ENCODE measurements at places on chromosomes 7 and 10.

- no peak for DNase-seq
Measured at GRCh38 chr10:112842832-112843360, 107.2 kb upstream of the TCF7L2 start.

DNA sequence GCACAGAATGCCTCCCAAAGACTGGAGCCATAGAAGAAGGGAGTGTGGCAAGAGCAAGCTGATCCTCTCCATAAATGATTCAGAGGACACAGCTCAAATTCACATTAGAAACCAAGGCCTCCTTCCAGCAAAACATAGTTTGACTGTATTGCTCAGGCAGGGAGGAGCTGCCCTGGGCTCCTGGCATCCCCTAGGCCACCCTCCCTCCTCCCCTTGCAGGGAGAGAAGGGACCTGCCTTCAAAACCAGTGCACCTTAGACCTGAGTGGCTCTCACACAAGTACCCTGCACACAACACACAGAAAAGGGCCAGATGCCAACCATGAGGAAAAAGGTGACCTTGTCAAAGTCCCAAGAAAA, 64.7 kb downstream of the CREB3L2 start:
- no peak for DNase-seq

DNA sequence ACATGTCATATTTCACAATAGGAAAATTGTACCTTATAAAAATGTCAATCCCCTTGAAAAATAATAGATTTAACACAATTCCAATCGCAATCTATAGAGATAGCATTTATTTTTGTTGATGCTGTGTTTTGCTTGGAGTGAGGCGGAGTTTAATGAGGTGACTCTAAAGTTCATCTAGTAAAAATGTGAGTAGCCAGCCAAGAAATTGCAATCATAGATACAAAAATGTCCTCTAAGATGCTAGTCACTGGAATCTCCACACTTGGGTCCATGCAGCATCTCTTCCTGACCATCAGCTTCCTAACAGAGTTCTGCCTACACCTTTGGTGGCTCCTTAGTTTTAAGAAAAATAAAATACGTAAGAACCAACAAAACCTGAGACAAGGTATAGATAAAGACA, 44.9 kb downstream of the GLI3 start:
- no peak for DNase-seq

- no peak for DNase-seq
Measured at GRCh38 chr10:99460070-99460469, 29.6 kb upstream of the GOT1 start.

GRCh38 chr10:130230611-130231010, 94.4 kb downstream of the GLRX3 start:
- DNase-seq: no peak

DNA sequence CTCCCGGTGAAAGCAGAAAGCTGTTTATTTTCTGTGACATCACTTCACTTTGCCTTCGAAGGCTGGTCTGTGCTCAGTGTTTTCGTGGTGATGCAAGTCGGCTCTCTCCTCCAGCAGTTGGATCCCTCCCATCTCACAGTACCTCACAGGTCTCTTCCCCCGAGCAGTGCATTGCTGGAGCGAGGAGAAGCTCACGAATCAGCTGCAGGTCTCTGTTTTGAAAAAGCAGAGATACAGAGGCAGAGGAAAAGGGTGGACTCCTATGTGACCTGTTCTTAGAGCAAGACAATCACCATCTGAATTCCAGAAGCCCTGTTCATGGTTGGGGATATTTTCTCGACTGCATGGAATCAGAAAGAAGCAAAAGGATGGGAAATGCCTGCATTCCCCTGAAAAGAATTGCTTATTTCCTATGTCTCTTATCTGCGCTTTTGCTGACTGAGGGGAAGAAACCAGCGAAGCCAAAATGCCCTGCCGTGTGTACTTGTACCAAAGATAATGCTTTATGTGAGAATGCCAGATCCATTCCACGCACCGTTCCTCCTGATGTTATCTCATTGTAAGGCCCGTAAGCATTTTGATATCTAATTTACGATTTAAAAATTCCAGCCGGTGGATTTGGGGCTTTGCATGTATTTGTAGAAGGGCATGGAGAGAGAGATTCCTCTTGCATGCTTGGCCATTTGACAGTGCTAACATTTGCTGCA, at the start of gene LGI1:
LGI1 (plus strand) TSS at position 136 of the 707 bp plus-strand sequence; CDS start at position 345, 209 bp downstream.
- no peak for DNase-seq

- no peak for DNase-seq
Measured at GRCh38 chr7:117675497-117676435, 195.9 kb downstream of the CFTR start.

DNA sequence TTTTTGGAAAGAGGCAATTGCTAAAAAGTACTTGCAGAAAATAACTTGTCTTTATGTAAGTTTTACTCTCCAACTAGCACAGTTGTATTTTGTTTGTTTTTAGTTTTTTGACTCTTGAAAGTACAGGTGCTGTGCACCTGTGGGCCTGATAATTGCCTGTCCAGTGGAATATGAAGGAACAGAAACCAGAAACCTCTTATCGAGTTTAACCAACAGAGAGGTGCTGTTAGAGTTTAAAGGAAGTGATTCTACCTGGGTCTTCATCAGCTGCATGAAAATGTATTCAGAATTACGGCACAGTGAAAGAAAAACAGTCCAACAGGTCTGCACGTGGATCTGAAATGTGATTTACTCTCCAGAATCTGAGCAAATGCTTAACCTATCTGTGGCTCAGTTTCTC, 326.6 kb upstream of the POM121L12 start:
- no peak for DNase-seq

DNA sequence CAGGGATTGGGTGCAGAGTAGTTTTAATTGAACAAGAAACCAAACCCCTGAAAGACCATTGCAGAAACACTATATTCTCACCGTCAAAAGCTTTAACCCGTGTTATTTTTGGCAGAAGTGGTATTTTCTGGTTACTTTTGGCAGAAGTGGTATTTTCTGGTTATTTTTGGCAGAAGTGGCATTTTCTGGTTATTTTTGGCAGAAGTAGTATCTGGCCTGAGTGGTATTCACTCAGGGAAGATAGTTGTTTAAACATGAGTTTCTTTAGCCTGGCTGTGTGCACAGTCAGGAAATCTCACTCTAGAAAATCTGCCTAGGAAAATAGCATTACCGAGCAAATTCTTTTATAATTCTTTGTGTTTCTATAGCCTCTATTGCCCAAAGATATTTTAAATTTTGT, 322.7 kb downstream of the GFRA1 start:
- DNase-seq: no peak

DNA sequence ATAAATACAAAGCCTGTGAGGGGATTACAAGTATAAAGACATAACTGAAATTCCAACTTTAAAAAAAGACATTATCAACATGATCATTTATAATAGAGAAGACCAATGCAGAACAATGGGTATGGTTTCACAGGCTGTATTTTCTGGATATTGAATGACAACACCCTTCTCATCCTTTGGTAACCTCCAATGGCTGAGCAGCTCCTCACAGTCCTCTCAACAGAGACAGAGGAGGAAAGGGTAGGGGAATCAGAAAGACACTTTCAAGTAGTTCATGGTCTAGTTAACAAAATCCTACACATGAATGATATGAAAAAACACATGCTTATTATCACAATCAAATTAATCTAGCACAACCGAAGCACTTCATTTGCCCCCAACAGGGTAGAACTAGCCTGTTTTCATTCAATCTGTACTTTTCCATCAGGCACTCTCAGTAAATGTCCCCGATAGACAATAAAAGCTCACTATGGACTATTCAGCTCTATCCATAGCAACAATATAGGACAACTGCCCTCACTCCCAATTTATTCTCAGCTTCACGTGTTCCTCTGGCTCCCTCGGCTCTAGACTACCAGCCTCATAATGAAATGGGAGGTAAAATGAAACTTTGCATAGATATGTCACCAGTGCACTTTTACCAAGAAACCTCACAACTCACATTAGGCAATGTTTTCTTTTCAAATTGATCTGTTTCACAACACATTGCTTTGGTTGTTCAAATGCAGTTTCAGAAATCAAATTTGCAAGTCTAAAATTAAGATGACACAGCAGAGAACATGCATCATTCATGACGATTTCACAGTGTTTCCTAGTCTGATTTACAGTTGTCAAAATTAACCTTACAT, 211.4 kb downstream of the THSD7A start:
- no peak for DNase-seq

- DNase-seq: peak; percentile 58
Measured at GRCh38 chr7:44374007-44374763, 48.8 kb upstream of the CAMK2B start.

DNA sequence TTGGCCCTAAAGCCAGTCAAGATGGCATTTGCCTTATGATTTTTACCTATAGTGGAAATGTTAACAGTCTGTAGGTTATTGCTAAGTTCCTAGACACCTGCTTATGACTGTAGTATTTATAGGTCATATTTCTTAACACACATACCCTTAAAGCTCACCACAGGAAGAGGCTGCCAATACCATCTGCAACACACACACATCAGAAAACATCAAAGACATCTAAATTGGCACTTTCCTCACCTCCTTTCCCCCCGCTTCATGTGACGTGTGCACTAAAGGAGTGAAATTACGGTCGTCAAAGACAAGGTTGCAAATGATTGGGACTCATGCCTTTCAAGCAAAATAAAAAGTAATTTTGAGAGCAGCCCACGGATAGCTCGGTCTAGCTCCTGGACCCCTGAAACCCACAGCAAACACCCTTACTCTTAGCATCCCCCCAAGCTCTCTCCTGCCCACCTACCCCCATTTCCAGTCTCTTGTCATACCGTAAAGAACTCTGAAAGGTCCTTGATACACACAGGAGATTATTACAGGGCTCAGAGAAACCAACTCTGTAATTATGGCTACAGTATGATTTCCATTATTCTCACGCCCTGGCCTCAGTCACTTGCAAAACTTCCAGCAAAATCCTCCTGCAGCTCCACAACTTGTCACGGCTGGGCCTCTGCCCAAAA, 90.5 kb downstream of the PLXNA4 start:
- DNase-seq: no peak

DNA sequence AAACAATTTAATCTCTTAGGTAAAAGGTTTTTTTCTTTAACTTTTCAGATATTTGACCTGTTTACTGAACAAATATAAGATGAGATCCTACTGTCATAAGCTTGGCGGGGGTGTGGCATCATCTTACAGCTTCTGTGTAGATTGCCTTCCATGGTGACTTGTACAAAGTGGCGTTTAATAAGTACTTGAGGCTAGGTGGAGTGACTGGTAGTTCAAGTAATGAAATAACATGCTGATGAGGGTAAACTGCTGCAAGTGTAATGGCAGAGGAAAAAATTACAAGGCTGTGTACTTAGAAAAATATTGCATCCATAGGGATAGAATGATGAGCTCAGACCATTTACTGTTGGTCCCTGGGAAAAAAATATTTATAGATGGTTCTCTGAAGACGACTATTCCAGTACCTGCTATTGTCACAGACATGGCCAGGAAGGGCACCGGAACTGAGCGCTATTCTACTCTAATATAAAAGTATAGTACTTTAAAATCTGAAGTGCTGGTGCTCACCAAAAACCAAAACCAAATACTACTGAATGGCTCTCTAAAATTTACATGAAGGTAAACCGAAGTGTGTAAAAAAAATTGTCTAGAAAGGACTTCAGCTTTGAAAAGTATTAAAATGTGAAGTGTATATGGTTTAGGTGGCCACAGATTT, 42.4 kb downstream of the DNAH11 start:
- no peak for DNase-seq

- no peak for DNase-seq
Measured at GRCh38 chr7:30668102-30668501, 14.2 kb downstream of the CRHR2 start.

Data from chondrocyte (in vitro differentiated cells).